Stimulated activated CD8-positive, alpha-beta memory T cell treated with anti-CD3 and anti-CD28 coated beads, Interleukin-15, amount 100 ng/mL, for 4 hours (primary cell): ENCODE measurements at places on chromosomes 16 and 17.

DNA sequence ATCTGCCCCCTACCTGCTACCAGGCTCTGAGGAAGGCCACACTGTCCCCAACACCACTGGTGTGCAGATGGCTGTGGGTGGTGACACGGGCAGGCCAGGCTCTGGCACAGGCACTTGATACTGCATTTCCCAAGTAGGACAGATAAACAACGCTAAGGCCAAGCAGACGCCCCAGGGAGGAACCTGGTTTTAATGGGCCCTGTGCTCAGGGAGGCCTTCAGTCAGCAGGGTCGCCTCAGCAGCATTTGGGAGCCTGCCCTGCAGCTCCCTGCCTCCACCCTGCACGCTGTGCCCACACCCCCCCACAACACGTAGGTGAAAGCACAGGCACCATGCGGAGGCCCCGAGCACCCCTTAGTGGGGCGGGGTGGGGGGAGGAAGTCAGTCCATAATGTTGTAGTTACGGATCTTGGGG is 3.3 kb upstream of the FASN start:
- DNase-seq: no peak

DNA sequence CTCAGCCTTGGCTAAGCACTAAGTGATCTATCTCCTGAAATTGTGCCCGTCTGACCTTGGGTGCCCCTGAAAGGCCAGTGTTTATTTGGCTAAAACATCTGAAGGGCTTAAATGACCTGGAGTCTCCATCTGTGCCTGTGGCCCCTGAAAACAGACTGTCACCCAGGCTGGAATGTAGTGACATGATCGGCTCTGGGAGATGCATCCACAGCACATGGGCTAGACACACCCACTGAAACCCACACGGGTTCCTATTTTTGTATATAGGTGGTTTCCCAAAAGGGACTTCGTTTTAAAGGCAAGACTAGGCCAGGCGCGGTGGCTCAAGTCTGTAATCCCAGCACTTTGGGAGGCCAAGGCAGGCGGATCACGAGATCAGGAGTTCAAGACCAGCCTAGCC is 13.5 kb downstream of the CEP295NL start:
- DNase-seq: no peak

DNA sequence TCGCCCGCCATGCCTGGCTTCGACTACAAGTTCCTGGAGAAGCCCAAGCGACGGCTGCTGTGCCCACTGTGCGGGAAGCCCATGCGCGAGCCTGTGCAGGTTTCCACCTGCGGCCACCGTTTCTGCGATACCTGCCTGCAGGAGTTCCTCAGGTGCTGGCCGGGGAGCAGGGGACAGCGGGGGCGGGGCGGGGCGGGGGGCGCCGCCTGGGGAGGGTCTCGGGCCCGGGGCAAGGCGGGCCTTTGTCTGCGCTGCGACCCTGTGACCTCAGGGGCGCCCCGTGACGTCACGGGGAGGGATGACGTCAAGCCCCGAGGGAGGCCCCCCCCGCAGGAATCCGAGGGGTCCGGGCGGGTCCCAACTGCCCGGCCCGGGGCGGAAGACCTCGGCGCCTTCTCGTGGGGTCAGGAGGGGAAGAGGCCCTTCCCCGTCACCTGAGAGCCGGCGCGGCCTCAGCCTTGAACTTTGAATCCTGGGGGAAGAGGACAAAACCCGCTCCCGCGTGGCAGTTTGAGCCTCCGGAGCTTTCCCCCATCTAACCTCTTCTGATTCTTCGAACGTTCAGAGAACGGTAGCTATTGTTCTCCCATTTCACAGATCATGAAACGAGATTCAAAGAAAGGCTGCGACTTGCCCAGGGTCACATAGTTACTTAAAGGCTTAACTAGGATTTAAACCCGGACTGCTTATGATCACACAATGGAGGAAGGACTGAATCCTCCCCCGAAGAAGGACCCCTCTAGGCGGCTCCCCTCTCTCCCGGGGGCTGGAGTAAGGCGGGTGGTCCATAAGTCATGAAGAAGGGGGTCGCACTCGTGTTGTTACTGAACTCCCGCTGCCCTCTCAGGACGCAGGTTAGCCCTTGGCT is 527 bp downstream of the TRAF4 start:
- DNase-seq: peak; percentile 37

DNA sequence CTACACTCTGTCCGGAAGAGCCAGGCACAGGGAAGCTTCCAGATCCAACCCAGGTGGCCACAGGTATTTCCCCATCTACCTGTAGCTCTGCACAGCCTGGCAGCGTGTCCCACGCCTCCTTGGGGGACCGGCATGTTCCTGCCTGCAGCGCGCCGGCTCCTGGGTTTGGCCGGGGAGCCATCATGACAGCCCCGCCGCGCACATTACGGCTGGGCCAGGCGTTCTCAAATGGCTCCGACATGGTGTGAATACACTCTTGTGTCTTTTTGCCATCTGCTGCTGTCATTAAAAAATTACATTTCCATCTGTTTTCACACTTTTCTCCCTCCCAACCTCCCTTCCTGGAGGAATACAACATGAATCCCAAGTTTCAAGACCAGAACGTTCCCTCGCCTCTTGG is 8.0 kb upstream of the GINS2 start:
- no peak for DNase-seq

DNA sequence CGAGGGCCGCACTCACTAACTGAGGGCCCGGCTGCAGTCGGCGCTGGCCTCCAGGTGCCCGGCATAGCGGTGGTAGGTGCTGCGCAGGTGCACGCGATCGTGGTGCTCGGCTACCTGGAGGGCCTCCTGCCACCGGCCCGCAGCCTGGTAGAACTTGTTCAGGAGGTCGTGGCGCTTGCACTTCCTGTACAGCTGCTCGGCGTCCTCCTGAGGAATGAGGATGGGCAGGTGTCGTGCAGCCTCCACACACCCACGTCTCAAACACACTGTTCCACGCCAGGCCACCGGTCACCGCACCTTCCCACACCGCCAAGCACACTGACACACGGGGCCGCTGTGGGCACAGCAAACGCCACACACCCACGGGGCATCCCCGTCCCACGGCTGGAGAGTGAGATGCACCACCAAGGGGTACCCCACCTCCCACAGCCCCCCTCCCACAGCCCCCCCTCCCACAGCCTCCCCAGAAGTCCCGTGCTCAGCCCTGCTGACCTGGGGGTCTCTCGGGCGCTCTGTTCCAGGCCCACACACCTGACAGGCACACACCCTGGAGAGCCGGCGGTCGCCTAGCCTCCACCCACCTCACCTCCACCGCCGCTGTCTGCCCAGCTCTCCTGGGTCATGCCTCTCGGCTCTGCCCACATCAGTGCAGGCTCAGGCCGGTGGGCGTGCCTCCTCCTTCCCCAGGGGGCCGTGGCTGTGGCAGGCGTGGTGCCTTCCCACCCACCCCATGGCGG is 7.4 kb upstream of the TMEM204 start:
- DNase-seq: no peak

DNA sequence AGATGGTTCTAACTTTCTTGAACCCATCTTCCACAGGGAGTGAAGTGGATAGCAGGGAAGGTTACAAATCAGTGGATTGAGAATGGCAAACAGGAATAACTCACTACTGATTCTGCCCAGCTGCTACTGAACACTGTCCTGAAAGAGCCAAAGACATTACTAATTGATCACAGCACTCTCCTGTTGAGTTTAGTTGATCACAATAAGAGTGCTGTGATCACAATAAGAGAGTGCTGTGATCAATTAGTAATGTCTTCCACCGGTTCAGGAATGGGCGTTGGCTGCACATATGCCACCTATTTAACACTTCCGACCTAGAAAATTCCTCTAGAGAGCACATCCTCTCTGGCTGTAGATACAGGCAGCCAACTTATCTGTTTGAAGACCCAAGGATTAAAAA is 11.4 kb downstream of the CFAP97D1 start:
- no peak for DNase-seq

DNA sequence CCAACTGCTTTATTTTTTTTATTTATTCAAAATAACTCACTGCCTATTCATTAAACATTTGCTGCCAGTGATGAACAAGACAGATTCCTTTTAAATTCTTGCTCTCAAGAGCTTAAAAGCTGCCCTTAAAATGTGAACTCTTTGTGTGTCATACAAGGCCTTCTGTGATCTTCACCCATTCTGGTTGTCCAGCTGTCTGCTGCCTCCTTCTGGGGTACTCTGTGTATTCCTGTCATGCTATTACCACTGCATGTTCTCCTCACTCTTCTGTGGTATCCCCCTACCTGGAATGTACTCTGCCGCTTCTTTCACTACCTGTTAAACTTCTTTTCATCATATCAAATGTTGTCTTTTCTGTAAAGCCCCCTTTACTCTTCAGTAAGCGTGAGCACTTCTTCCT is 165.8 kb downstream of the CHD9 start:
- no peak for DNase-seq

DNA sequence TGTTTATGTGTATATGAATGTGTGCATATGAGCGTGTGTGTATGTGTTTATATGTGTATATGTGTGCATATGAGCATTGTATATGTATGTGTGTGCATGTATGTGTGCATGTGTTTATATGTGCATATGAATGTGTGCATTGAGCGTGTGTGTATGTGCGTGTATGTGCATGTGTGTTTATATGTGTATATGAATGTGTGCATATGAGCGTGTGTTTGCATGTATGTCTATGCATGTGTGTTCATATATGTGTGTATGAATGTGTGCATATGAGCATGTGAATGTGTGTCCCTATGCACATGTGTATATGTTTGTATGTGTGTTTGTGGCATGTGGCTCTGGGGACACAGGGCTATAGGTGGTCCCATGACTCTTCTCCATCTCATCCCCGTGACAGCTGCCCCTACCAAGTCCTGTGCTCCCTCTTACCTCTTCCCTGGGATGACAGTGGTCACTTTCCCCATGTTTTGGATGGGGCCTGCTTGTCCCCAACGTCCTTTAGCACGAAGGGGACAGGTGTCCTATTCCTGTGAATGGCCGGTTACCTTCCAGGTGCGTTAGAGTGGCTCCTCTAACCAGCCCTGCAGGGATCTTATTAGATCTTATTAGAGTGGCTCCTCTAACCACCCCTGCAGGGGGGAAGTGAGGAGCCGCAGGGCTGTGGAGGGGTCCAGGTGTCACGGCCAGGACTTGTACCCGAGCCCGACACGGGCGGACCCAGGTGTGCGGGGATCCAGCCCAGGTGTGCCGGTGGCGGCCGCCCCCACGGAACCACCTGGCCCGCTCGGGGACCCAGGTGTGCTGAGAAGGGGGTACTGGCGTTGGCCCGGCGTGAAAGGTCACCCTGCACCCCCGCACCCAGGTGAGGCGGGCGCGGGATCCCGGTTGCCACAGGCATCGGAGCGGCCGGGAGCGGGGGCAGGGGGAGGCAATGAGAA is 105.6 kb downstream of the SEC14L1 start:
- DNase-seq: no peak

DNA sequence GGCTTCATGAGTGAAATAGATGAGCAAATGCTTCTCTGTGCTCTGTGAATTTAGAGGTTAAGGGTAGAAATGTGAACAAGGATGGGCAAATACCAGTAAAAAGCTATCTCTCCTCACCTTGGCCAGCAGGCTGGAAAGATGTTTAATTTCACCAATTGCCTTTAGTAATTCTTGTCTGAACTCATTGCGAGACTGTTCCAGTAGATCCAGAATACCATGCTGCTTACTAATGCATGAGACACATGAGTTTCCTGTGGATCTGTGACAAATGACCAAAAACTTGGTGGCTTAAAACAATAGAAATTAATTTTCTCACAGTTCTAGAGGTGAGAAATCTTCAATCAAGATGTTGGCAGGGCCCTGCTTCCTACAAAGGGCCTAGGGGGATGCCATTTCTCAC is 9.3 kb upstream of the ZNF624 start:
- no peak for DNase-seq

DNA sequence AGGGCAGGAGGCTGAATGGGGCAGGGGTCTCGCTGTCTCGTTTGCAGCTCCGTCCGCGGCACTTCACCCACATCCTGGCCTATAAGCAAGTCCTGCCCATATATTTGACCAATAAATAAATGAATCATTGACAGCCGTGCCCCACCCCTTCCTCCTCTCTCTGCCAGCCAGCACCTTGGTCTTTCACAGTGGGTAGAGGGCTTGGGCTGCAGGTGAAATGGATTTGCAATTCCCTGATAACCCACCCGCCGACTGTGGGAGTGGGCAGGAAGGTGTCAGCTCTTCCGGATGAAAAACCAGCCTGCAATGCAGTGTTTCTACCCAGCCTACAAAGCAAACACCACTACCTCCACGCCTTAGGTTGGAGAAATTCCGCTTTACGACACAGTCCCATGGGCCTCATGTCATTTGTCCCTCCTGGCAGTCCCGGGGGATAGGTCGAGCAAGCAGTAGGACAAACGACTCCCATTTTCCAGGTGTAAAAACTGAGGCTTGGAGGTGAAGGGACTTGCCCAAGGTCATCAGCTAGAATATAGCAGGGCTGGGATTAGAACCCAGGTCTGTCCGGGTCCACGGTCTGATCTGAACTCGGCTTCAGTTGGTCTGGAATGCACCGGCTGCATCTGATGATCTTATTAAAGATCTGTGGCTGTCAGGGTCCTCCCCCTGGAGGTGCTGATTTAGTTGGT is 79.0 kb downstream of the ABCC1 start:
- no peak for DNase-seq

DNA sequence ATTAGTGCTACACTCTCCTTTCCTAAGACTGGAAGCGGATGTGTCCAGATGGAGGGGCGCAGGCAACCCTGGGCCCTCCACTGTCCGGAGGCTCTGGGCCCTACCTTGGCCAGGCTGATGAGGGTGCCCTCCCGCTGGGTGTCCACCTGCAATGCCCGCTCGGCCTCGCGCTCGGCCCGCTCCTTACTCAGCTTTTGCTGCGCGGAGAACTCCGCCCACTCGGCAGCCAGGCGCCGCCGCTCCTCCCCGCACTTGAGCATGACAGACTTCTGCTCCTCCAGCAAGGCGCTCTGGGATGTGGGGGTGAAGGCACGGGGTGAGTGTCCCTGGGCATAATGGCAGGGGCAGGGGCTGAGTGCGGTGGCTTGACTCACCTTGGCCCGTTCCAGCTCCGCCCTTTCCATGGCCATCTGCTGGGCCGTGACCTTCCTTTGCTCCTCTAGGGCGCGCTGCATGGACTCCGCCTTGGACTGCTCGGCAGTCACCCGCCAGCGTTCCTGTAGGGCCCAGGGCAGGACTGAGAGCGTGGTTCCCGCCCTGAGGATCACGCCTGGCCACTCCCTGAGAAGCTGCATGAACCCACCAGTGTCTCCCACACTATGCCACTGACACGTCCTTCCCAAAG is 10.1 kb upstream of the MRPL38 start:
- no peak for DNase-seq
